ENCODE measurements at places on chromosomes 7 and 10.

DNA sequence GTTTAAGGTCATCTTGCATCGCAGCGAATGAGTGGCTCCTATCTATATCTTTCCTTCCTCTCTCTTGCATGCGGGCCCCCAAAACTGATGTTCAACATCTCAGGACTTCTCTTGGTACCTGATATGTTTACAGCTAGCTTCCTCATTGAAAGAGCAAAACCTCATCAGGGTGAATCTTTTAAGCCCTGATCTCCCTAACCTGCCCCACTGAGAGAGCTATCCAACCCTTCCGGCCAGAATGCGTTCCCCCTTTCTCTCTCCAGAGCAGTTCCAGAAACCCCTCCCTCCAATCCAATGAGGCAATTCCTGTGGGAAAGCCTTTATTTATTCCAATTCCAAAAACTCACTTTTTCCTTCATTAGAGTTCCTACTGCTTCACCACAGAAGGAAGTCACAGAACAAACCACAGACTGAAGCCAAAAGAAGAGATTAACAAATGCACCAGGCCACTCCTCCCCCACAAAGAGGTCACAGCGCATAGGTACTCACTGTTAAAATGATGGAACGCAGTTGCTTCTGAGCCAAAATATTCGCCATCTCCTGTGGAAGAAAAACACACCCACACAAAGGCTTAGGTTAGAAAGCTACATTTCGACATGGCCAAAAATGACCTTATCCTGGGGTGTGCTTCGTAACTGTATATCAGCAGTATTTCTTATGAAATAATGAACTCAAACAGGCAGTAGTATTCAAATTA, 232.4 kb downstream of the ELMO1 start:
- DNase-seq: no peak

DNA sequence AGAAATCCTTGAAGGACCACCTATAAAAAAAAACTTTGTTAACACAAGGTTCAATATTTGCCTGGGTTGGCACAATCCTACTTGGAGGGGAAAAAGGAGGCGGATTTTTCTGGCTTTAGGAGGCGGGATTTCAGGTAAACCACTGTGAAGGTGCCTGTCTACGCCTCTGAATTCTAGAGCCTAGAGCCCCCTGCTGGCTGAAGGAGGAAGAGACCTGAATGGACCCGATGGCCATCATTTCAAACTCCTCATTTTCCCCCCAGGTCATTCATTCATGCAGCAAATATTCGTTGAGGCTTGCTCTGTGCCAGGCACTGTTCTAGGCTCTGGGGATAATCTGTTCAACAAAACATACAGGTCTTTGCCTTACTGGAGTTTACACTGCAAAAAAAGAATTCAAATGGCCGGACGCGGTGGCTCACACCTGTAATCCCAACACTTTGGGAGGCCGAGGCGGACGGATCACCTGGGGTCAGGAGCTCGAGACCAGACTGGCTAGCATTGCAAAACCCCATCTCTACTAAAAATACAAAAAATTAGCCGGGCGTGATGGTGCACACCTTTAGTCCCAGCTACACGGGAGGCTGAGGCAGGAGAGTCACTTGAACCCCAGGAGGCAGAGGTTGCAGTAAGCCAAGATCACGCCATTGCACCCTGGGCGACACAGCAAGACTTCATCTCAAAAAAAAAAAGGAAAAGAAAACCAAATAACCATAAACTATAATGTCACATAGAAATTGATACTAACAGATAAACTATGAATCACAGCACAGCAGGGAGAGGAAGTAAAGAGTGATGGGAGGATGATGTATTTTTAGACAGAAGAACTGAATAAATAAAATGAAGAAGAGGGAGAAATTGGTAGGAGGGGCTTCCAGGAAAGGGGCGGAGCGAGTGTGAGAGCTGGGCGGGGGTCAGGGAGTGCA, 90.1 kb upstream of the NFE2L3 start:
- peak; percentile 18 for DNase-seq

GRCh38 chr7:159317294-159317693, 172.6 kb upstream of the VIPR2 start:
- no peak for DNase-seq

DNA sequence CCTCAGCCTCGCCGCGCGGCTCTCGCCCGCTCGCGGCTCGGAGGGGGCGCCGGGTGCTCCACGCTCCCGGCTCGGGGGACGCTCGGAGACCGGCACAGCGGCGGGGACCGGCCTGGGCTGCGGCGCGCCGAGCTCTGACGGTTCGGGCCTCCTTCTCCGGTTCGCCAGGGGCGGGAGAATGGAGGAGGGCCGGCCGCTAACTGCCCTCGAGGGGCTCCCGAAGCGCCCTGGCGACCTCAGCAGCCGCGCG, 232 bp upstream of the GRID1 start:
- no peak for DNase-seq

GRCh38 chr10:6579904-6580278, at the start of gene PRKCQ:
Gene PRKCQ, minus strand, starts transcription at chr10:6580276. Its CDS starts 65,141 bp downstream, at chr10:6515135.
- DNase-seq: no peak

- DNase-seq: no peak
Measured at GRCh38 chr7:130494431-130494858, 2.6 kb downstream of the MEST start.

DNA sequence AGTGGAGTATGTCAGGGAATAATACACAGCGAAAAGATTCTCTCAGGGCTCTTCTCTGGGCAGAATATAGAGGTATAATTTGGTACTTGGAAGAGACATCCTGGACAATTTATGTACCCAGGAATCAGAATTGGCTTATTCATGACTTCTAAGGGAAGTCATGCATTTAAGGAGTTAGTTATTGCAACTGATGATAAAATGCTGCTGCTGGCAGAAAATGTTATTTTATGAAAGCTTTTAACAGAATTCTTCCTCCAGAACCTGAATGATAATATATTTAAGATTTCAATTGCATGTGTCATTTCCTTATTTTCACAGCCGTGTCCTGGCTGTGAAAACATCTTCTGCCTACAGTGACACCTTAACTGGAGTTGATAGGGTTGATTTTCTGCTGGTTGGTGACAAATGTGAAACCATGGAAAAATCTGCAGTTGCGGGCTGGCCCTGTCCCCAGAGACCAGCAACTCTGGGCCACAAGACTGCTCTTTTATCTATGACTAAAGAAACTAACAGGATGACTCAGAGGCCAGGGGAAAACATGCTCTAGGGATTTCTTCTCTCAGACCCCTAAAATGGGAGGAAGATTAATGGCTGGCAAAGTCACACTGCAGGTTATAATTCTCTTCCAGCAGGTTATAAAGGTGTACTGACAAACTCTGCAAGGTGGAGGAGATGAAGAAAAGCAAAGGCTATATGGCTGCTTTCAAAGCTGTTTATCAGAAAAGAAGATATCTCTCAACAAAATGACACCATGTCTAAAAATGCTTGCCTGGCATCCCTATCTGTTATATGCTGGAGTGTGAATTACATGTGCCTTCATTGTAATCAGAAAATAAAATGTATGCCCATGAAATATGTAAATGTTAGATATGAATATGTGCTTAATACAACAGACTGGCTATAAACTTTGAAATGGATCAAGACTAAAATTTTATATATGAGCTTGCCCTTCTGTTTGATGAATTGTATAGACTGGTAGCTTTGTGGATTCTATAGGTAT, 12.1 kb upstream of the TRUB1 start:
- peak; percentile 26 for DNase-seq

DNA sequence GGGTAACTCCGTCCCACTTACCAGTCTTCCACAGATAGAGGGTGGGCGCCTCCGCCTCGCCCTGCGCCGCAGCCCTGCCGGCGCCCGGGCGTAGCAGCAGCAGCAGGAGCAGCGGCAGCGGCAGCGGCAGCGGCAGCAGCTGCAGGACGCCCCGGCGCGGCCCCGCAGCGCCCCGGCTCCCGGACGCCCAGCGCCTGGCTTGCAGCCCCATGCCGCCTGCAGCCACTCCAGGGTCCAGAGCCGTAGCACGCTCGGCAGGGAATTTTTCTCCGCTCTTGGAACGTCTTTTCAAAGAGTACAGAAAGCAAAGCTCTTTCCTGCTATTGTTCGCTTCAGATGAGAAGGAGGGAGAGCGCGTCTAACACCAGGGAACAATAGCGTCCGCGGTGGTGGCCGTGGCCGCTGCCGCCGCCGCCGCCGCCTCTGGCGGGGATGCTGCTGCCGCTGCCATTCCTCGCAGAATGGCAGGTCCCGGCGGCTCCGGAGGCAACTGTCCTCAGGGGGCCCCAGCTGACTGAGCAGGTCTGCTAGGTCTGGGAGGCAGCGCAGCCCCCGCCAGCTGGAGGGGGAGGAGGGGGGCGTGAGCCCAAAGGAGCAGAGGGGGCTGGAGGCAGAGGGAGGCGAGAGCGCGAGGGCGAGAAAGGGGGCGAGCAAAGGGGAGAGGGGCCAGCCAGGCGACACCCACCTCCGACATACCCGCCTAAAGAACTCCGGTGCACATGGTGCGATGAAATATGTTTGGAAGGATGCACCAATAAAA, at the start of gene THSD7A:
Gene THSD7A, minus strand, starts transcription at position 463 of the 760 bp plus-strand sequence. Its CDS starts 252 bp downstream, at position 211.
- peak; percentile 26 for DNase-seq

- DNase-seq: no peak
Measured at GRCh38 chr7:113824117-113824823, 94.5 kb downstream of the PPP1R3A start.

GRCh38 chr7:83936056-83936708, 258.4 kb downstream of the SEMA3A start:
- DNase-seq: no peak

GRCh38 chr10:60148266-60148840, 241.3 kb downstream of the ANK3 start:
- DNase-seq: no peak

DNA sequence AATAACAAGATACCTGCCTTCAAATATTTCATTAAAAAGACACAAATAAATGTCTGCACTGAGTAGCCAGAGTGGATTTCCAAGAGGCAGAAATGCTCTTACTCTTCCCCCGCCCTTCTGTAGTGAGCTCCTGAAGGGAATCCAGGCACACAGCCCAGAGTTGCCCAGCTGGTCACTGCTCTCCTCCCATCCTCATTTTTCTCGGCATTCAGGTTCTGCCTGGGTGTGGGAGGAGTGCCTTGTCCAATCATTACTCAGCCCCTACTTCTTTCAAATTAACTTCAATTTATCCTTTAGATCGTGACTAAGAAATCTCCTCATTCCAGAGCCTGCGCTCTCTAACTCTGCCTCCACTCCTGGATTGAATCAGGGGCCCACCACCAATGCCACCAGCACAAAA, 12.2 kb downstream of the CCDC6 start:
- no peak for DNase-seq

- no peak for DNase-seq
Measured at GRCh38 chr10:22217842-22218241, at the start of gene EBLN1. Gene EBLN1, minus strand, starts transcription at chr10:22218015. Its CDS starts 8,032 bp downstream, at chr10:22209983.

DNA sequence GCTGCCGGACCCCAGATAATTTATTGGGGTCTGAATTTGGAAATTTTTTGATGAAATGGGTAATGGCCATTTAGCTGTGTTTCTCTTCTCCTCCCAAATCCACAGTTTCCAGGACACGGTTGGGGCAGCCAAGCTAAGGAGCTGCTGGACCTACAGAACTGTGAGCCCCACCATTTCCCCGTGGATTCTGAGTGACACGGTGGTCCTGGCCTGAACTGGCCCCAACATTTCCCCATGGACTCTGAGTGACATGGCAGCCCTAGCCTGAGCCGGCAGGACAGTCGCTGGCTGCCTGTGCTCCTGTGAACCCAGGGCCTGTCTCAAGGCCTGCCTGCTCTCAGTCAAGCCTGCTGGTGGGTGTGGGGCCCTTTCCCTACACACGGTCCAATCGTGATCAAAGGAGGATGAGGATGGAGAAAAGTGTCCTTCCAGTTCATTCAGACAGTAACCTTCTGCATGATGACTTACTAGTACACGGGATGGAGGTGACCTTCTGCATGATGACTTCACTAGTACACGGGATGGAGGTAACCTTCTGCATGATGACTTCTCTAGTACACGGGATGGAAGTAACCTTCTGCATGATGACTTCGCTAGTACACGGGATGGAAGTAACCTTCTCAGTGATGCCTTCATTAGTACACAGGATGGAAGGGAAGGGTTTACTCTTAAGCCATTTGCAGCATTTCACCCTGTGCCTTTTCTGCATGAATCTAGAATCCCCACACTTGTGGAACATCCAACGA, 359.9 kb downstream of the GLRX3 start:
- DNase-seq: no peak

GRCh38 chr10:10313149-10313835, 704.4 kb upstream of the CELF2 start:
- DNase-seq: no peak

- DNase-seq: no peak
Measured at GRCh38 chr10:47287365-47287802, 12.6 kb upstream of the GDF10 start.

DNA sequence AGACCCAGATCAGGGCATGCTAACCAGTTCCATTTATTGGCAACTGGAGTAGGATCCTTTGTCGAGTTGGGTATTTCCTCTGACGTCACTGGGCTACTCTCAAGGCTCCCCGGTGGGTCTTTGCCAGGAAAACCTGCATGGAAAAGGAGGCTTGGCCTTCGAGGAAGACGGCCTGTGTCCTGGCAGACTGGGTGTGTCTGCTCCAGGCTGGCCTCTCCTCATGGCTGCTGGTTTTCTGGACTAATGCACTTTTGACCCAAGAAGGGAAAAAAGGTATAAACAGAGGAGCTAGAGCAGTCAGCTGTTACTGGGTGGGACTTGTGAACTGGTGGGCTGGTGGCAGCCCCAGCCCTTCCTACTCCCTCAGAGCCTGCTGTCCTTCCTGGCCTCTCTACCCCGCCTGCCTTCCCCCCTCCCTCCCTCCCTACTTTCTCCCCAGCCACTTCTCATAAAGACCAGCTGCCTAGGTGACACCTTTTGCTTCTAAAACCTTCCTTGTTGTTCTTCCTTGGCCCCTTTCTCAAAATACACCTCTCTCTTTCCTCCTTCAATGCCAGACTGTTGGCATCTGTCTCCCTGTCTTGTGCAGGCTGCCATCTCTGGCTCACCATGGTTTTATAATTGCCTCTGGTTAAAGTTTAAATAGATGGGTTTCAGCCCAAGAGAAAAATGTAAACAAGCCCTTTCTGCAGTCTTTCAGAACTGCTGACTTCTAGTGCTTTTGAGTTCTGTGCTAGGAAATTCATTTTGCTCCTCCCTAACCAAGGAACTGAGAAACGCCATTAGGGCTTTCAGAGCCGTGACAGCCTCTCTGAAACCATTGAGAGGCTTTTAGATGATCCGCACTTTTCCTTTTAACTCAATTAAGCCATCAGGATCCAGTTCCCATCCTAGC, 101.8 kb upstream of the MKLN1 start:
- no peak for DNase-seq

GRCh38 chr7:26583094-26583648, 281.2 kb downstream of the SKAP2 start:
- no peak for DNase-seq

- no peak for DNase-seq
Measured at GRCh38 chr10:110448682-110449418, 48.9 kb upstream of the DUSP5 start.

GRCh38 chr10:60872451-60872850, 71.5 kb downstream of the RHOBTB1 start:
- no peak for DNase-seq

All from GM06990 (cell line).